Muscle of leg (tissue), 16 donors: ENCODE measurements at places on chromosomes 5 and 9. TPM values are rescaled to one million over a fixed set of nuclear protein-coding genes. Genes with fewer than 3 reads are reported as not detected.

DNA sequence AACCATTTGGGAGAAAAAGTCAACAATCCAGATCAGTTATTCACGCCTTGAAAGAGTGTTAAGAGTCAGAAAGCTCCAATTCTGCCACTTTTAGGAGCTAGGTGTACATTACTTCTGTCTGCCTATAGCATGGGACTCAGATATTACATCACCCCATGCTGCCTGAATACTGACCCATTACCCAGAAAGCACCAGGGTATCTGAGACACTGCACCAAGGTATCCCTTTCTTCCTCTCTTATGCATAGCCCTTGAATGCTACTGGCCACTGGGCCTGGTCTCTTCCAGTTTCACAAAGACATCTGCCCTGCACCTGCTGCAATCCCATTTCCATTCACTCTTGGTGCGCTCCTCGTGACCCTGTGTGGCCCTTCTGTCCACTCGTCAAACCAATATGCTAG is 2.6 kb downstream of the STRBP start:
- DNase-seq, result no peak

OLFM1 gene
- polyA plus RNA-seq, result 6.4 TPM

GRCh38 chr5:168917947-168918600 is 338.9 kb upstream of the PANK3 start:
- no peak for DNase-seq

- peak; percentile 55 for DNase-seq
These were observed 144.3 kb upstream of the PIK3R1 start for GRCh38 chr5:68071282-68071632.

DNA sequence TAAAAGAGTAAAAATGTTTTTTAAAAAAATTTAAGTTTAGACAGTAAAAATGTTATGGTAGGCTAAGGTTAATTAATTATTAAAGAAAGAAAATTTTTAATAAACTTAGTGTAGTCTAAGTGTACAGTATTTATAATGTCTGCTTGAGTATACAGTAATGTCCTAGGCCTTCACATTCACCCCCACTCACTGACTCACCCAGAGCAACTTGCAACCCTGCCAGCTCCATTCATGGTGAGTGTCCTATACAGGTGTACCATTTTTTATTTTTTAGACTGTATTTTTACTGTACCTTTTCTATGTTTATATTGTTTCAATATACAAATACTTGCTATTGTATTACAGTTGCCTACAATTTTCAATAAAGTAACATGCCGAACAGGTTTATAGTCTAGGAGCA is 234.1 kb downstream of the AUH start:
- DNase-seq, result no peak

SEMA4D gene
- polyA plus RNA-seq, result 16.0 TPM

NRG2 gene
- 0.82 TPM for polyA plus RNA-seq

RBM18 gene
- polyA plus RNA-seq, result 28.7 TPM

DNA sequence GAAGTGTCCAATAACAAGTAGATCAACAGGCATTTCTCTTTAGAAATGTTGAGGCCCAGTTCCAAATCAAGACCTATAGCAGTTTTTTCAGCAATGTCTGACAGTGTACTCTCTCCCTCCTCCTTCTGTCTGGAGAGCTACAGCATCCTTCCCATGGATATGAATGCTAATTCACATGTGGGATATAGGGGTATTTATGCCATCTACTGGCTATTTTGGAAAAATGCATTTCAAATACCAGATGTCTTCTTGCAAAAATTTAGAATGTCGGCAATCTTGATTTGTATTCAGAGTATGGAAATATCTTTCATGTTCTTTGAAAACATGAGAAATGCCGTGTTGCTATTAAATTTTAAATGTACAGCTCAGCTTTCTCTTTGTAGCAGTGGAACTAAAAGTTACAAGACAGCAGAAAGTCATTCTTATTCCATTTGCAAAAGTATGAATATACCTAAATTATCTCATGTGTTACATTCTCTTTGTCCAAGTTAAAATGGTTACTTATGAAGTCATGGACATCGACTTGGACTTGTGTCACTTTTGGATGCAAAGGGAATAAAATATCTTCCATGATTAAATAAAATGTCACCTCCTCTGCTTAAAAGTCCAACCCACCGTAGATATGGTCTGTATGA is 647.8 kb downstream of the TAF11L14 start:
- peak; percentile 77 for DNase-seq

DNA sequence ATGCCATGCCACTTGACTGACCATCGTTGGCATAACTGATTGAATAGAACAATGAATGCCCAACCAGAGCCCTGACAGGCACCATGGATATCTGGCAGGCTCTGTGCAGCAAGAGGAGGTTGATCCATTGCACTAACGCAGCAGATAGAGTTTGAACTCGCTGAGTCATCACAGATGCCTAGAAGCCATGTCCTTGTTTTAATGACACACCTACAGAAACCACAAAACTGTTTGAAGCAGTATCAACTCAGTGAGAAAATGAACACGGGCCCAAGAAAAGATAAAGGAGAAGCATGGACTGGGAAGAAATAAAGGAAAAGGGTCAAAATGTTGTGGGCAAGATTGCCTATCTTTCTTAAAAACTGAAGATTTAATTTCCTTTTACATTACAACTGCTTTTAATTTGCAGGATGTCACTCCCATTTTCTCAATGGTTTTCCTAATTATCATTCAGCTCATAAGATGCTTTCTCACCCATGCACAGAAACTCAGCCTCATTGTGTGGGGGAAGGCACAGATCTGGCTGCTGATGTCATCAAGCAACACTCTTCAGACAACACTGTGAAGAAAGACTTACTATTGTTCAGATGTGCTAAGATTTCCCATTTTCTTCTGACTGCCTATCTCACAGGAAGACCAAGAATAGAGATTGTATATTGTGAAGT is 129.0 kb downstream of the PIK3R1 start:
- DNase-seq, result no peak

DNA sequence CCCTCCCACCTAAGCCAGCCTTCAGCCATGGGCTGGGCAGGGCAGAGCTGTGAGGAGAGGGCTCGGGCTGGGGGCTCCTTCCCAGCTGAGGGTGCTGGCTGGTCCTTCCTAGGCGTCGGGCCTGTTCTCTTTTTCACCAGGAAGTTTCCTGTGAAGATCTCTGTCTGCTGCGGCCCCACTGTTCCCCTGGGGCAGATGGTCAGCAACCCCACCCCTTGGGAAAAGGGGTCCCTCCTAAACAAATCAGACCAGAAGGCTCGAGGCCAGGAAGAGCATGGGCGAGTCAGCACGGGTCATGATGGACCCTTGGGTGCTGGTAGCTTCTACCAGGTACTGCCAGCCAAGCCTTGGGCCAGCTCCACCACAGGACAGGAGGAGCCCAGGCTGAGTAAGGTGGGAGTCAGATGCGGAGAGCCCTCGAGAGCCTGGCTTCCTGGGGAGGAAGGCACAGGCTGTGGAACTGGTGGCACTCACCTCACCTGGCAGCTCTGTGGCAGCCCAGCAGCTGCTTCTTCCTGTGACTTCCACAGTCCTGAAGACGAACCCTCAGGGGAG is 3.5 kb downstream of the CACNA1B start:
- DNase-seq, result no peak

STK10 gene
- 21.9 TPM for polyA plus RNA-seq

SMIM33 gene
- polyA plus RNA-seq, result not detected

DNA sequence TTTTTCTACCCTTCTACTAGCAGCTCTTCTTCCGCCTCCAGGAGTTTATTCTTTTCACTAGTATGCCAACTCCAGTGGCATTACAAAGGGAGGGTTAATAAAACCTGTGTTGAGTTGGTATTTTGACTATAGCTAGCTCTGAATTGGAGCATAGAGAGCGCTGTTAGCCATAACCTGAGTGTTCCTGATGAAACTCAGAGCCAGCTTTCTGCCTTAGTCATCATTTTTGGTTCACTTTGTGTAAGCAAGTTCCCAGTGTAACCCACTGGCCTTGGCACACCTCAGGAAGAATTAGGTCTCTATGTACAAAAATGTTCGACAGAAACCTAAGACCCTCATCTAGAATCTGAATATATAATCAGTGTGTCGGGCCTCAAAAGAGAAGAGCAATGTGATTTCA is 238.9 kb downstream of the NR3C1 start:
- DNase-seq, result no peak

SH3GL2 gene
- 0.07 TPM for polyA plus RNA-seq

ARHGEF37 gene
- 3.4 TPM for polyA plus RNA-seq

DNA sequence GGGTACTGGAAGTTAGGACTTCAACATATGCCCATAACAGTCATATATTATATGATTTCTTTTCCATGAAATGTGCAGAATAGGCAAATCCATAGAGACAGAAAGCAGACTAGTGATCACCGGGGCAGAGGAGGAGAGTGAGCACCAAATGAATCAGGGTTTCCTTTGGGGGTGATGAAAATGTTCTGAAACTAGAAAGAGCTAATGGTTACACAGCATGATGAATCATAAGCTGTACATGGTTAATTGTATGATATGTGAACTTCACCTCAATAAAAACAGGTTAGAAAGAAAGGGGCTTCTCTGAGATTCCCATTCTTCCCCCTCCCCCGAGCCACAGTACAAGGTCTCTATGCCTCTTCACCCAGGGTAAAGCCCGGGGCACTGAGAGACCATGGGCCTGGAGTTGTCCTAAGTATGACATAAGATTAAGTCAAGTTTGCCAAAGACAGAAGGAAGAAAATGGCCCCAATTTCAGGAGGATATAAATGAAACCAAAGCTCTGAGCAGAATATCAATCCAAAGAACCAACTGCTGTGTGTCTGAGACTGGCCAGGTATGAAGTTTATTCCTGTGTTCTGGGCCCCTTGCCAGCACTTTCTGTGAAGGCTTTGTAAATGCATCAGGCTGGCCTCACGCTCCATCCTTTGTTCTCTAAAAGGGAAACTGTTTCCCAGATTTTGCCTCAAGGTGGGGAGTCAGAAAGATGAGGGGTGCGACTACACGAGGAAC is 243.8 kb downstream of the CDK5RAP2 start:
- DNase-seq, result no peak

ACER2 gene
- 0.83 TPM for polyA plus RNA-seq

SLC6A18 gene
- polyA plus RNA-seq, result not detected

BARHL1 gene
- not detected for polyA plus RNA-seq

- DNase-seq, result no peak
These were observed 69.0 kb downstream of the MVB12B start for GRCh38 chr9:126395439-126396212.

DNA sequence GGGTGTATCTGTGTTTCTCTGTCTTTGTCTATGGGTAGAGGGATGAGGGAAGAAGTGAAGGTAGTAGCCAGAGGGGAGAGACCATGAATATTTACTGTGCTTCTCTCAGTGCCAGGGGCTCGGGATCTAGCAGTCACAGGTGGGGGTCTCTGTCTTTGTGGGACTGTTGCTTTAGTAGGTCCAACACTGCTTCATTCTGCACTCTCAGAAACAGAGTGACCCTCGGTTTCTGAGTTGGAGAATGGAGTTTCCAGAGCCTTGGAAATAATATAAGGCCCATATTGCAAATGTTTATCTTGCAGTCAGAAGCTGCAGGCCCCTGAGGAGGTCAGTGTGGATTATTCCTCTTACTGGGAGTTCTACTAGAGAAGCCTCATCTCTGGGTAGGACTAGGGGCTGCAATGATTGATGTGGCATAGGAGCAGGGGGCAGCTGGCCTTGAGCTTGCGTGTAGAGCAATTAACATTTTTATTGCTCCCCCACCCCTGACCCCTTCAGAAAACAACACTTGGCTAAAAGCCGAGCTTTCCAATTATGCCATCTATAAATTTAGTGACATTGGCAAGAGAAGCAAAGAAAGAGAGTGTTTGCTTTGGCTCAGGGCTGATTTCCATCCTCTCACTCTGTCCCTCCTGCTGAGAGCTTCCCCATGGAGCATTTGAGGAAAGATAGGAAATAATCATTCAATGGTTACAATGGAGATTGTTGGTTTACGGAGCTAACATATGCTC is 55.0 kb upstream of the TRPC7 start:
- no peak for DNase-seq

GRCh38 chr9:6576987-6577386 is 68.5 kb downstream of the GLDC start:
- DNase-seq, result no peak

GRCh38 chr5:134794082-134794481 is 35.5 kb downstream of the DDX46 start:
- DNase-seq, result no peak

DNA sequence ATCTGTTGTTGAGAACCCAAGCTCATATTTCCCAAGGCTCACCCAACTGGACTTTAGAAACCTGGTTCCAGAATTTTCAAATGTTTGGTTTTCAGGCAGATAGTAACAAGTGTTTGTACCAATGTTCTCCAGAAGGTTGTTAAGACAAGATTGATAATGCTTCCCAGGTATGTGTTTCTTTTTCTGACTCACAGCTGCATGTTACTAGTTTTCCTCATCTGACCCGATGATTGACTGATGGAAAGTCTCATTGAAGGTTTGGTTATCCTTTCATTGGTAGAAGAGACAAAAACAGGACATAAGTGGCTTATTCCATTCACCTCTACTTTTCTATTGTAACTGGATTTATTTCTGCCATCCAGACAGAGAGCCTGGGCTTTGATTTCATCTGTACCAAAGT is 10.4 kb downstream of the BASP1 start:
- DNase-seq, result no peak

GRCh38 chr9:137721479-137721878 is 102.7 kb downstream of the EHMT1 start:
- DNase-seq, result no peak

DNA sequence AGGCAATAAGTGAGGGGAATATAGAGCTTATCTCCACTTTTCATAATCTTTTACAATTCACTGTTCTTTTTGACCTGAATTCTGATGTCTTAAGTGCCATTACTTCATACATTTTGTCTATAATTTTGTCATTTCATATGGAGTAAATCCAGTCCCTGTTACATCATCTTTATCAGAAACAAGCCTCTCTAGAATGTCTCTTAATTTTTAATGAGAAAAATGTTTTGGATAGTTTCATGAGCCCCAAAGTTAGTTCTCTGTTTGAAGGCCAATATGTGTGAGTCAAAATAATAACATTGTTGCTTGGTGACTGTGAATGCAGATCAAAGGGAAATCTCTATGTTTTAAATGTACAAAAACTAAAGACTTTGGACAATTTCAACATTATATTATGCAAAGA is 329.6 kb upstream of the ARRDC3 start:
- DNase-seq, result peak; percentile 19

DNA sequence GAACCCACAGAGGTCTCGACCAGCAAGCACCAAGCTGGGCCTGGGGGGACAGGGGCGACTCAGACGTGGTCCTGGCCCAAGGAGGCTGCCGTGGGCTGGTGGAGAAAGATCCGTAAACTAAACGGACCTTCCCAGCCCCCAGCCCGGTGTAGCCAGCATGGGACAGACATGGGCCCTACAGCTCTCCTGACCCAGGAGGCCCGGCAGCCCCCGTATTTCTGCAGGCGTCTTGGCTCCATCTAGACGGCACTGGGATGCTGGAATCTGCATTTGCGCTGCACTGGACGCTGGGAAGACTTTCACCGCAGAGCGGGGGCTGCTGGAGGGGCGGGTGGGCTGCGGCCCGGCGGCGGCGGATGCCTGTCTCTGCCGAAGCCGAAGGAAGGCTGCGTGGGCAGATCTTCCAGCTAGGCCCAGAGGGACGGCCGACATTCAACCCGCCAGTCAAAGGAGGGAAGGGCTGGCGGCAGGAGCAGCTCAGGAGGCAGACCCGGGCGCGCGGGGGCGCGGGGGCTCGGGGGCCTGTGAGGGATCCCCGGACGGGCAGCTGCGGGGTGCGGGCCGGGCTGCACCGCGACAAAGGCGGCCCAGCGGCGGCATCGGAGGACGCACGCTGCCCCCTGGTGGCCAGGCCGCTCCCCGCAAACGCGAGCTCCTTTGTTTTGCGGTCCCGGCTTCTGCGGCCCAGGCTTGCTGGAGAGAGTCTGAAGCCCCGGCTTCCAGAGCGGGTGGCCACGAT is 266.2 kb downstream of the NSG2 start:
- DNase-seq, result peak; percentile 65

- no peak for DNase-seq
These were observed 50.2 kb downstream of the NDST1 start for GRCh38 chr5:150558088-150558621.

GRCh38 chr9:72911816-72912215 is 41.0 kb downstream of the ALDH1A1 start:
- no peak for DNase-seq

EIF4E1B gene
- polyA plus RNA-seq, result not detected
